ENCODE measurements at places on chromosomes 6 and 20.

DNA sequence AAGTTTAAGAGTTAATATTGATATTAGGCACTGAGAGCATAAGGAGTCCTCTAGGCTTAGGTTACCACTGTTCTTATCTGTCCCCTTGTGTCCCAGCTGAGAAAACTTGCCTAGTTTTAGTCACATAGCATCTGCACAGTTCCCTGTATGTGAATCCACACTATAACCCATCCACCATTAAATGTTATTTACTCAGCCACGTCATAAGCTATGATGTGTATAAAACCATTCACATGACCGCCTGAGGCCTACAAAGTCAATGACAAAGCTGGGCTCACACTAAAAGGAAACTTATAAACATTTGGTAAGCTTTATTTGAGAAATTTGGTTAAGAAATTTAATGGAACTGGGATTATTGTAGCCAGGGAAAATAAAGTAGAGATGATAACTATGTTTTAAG, 59.2 kb upstream of the TFAP2D start:
- no peak for DNase-seq

GRCh38 chr6:95489185-95489863, 88.0 kb upstream of the MANEA start:
- no peak for DNase-seq

DNA sequence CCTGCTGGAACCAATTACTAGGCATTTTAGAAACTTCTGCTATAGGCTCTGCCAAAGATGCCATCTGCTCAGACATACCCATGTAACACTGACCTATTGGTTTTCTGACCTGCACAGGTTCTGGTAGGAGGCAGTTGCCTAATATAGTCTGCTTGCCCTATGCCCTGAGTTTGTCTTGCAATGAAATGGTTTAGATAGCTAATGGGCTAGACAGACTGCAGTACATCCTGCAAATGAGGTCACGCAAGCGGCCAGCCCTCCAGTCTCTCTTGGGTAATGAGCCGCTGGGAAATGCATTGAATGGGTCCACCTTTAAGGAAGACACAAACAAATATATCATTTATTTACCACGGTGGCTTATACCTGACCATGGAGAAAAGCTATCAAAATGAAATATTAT, 90.6 kb upstream of the B3GAT2 start:
- DNase-seq: no peak

DNA sequence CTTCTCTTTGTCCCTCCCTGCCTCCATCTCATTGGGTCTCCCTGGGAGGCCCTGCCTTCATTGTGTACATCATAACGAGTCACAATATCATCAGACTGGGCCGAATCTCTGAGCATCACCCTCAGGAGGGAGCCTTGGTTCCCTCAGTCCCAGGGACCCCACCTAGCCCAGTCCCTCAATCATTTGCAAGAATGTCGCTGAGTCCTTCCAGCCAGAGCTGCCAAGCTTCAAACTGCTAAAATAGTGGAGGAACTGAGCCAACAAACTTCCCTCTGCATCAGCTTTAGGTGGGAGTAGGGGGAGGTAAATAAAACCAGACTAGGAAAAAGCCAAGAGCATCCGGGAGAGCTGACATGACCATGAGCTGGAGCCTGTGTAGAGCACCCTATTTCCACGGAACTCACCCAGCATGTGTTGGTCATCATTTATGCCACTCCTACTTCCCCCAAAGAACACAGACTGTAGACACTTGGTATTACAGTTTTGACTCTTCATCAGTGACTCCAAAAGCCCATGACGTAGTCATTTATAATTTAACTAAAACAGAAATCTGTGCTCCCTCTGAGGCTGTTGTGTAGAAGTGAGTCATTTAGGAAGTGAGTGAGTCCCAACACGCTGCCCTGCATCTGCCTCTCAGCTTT, 28.8 kb upstream of the IL17A start:
- DNase-seq: no peak

DNA sequence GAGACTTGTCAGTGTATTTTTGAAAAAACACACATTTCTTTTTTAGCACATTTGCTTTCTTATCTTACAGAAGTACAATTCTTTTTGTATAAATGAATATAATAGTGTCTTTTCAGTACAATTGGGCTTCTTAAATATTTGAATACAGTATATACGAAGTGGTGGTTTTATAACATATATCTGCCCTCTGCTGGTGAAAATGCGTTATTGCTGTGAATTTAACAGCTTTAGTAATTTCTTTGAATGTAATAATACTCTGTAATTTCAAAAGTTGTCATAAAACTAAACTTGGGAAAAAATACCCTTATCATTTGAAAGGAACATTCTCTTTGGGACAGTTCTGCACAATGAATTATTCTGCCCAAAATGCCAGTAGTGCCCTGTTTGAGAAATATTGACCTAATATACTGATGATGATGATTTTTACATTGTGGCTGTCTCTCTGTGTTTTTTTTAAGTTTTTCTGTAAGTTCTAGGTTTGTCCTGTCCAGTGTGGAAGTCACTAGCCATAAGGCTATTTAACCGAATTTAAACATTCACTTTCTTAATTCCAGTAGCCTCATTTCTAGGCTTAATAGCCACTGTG, 19.0 kb downstream of the SMAP1 start:
- DNase-seq: no peak

DNA sequence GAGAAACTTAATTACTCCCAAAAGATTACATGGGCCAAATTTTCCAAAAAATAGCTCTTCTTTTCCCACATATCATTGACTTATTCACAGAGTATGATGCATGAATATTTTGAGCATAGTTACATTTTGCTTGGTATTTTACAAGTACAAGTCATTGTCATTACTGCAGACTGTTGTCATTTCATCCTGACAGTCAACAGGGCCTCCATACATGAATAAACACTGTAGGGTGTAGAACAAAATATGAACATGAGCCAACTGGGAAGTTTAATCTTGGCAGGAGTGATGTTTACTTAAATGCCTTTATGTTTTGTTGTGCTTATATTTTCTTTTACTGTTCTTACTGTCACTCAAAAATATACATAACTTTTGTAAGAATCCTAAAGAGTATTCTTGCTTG, 340.7 kb downstream of the ADGRB3 start:
- no peak for DNase-seq

- DNase-seq: no peak
Measured at GRCh38 chr6:133774356-133774755, 114.6 kb upstream of the TCF21 start.

DNA sequence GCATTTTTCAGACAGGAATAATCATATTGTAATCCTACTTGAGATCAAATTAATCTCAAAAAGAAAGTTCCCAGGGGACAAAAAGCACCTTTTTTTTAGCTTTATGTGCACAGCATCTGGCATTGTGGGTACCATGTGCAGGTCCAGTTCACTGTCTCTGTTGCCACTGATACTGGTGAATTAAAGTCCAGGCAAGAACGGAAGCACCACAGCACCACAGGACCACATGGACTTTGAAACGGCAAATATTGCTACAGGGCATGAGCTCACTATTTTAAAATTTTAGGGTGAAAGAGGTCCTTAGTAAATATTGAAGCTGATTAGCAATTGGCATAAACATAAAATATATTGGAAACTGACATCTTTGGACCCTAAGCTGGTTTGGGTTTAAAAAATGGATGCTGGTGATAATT, 709.0 kb downstream of the EPM2A start:
- no peak for DNase-seq

DNA sequence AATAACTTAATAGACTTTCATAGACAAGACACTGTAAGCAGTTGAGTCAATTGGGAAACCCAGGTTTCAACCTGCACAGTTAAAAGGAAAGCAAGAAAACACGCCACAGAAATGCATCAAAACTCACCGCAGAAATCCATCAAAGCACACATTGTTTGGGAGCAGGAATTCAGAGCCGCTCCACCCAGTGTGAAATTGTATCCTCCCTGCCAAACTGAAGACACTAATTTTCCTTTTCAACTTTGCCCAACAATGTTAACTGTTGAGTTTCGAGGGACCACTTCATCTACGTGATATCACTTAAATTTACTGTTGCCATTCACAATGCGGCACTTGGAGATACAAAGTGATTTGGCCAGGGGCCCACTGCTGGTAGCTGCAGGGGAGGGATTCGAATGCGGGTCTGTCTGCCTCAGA, 92.7 kb downstream of the DACT2 start:
- DNase-seq: no peak

- DNase-seq: no peak
Measured at GRCh38 chr6:127886603-127887002, 14.3 kb downstream of the THEMIS start.

GRCh38 chr20:52340036-52340634, 148.6 kb upstream of the ZFP64 start:
- no peak for DNase-seq

- DNase-seq: no peak
Measured at GRCh38 chr6:131129689-131130553, 5.3 kb upstream of the AKAP7 start.

- no peak for DNase-seq
Measured at GRCh38 chr6:70371454-70372105, 41.7 kb upstream of the FAM135A start.
